CD4-positive, alpha-beta T cell treated with Interleukin-17A for 4 hours (primary cell): ENCODE measurements at places on chromosomes 5 and 9.

- DNase-seq = no peak
Measured at GRCh38 chr9:105500108-105500766, 52.4 kb downstream of the FSD1L start.

DNA sequence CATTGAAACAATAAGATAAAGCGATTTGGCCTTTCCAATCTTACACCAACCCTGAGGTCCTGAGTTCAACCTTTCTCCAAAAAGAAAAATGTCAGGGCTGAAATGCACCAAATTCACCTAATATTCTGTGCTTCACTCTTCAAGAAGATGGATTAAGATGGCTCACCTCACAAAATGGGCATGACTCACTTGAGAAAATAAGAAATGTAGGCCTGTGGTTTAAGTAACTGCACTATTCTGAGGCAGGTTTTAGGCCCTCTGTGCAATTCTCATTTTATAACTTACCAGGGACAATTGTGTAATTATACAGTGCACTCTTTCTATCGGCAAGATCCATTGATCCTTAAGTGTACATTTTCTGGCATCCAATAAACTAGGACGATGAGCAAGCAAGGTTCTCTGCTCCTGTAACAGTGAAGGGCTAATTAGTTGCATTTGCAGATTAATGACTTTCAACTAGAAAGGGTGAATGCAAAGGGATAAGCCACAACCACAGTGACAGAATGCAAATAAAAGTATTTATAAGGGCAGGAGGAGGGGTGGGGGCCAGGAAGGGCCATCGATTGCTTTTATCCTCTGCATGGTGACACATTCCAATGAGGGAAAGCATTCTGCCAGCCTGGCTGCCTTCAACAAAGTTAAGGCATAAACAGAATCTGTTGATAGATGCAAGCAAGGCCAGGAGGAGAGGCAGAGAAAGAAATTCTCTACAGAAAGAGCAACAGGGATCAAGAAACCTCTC is 214.5 kb downstream of the CAAP1 start:
- no peak for DNase-seq

GRCh38 chr5:111187079-111187478 is 37.1 kb upstream of the CAMK4 start:
- no peak for DNase-seq

- DNase-seq = no peak
Measured at GRCh38 chr5:158486566-158486965, 613.1 kb downstream of the EBF1 start.

DNA sequence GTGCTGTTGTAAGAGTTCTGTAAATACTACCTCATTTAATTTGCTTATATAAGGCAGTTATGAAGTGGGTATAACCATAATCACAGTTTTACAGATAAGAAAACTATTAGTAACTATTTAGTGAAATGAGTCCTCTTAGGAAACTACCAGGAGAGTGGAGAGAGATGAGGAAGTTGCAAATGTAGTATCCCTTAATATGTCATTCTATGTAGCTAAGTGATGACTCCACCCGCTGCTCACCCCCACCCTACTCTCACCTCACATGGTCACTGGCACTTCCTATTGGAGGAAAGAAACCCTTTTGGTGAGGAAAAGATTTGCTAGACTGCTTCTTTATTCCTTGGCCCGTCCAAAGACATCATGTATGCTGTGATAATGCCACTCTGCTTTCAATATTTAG is 241.8 kb upstream of the SLC24A2 start:
- no peak for DNase-seq
